Activated CD4-positive, alpha-beta T cell treated with anti-CD3 and anti-CD28 coated beads for 36 hours (primary cell): ENCODE measurements at places on chromosomes 5 and 9. TPM values are rescaled to one million over a fixed set of nuclear protein-coding genes. Genes with fewer than 3 reads are reported as not detected.

ADRA1B gene
- total RNA-seq = not detected

CCDC180 gene
- total RNA-seq = 1.3 TPM

ENHO gene
- total RNA-seq = not detected

FST gene
- 0.54 TPM for total RNA-seq

PCDHGA12 gene
- total RNA-seq = 0.09 TPM

EMB gene
- 53.0 TPM for total RNA-seq

PCDHGA4 gene
- total RNA-seq = 0.11 TPM

NEURL1B gene
- total RNA-seq = 0.19 TPM

GRCh38 chr9:136694163-136694871, 7.1 kb upstream of the AGPAT2 start:
- H3K27me3 ChIP-seq = peaks cover 9% of the 10 kb centered on the region
- no peaks in the 10 kb centered on the region for H3K4me1 ChIP-seq
- H3K27ac ChIP-seq = no peak overlapping the region

DNA sequence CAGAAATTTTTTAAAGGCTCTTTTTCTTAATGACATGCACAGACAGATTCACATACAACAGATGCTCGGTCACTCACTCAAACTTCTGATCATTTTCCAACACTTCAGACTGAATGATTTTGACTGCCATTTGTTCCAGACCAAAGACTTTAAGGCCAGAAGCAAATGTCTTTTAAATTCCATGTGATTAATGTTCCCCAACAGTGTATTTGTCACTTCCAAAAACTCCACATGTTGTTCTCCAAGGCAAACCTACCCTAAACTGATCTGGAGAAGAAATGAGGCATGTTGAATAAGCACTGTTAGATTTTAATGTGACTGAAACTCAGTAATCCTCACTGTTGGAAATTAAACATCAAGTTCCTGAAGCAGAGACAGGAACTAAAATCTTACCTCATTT, 366.7 kb downstream of the GABRG2 start:
- H3K36me3 ChIP-seq = no peaks in the 10 kb centered on the region
- no peaks in the 10 kb centered on the region for H3K27me3 ChIP-seq

- H3K36me3 ChIP-seq = no peaks in the 10 kb centered on the region
- no peak for DNase-seq
- H3K4me1 ChIP-seq = peaks cover 9% of the 10 kb centered on the region
- H3K4me3 ChIP-seq = no peak overlapping the region
- H3K27me3 ChIP-seq = peaks cover 41% of the 10 kb centered on the region
- H3K27ac ChIP-seq = no peak overlapping the region
These were observed 4.1 kb downstream of the SLC1A1 start for GRCh38 chr9:4494332-4494731.

- peaks cover 19% of the 10 kb centered on the region for H3K27me3 ChIP-seq
- no peak overlapping the region for H3K27ac ChIP-seq
- H3K36me3 ChIP-seq = no peaks in the 10 kb centered on the region
- no peak for DNase-seq
- H3K4me3 ChIP-seq = no peak overlapping the region
- H3K4me1 ChIP-seq = no peaks in the 10 kb centered on the region
These were observed 149.2 kb upstream of the NFIL3 start for GRCh38 chr9:91572811-91573210.

DNA sequence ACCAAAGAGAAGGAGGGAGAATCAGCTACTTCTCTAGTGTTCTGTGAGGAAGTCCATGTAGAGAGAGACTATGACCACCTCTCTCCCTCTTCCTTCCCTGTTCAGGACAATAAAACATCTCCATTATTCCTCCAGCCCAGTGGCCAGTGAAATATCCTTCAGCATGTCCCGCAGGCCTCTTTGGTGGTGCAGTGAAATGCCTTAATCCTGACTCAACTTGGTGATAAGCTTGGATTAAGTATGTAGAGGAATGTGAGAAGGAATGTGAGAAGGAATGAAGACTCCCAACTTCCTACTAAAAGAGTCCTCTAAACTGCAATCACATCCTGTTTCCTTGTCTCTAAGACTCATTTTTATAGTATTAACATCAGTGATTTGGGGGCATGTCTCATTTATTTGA, 167.3 kb downstream of the TRPM3 start:
- no peaks in the 10 kb centered on the region for H3K4me1 ChIP-seq
- H3K4me3 ChIP-seq = no peak overlapping the region
- H3K27me3 ChIP-seq = peaks cover 2% of the 10 kb centered on the region
- no peaks in the 10 kb centered on the region for H3K36me3 ChIP-seq
- H3K27ac ChIP-seq = no peak overlapping the region
- no peak for DNase-seq

DNA sequence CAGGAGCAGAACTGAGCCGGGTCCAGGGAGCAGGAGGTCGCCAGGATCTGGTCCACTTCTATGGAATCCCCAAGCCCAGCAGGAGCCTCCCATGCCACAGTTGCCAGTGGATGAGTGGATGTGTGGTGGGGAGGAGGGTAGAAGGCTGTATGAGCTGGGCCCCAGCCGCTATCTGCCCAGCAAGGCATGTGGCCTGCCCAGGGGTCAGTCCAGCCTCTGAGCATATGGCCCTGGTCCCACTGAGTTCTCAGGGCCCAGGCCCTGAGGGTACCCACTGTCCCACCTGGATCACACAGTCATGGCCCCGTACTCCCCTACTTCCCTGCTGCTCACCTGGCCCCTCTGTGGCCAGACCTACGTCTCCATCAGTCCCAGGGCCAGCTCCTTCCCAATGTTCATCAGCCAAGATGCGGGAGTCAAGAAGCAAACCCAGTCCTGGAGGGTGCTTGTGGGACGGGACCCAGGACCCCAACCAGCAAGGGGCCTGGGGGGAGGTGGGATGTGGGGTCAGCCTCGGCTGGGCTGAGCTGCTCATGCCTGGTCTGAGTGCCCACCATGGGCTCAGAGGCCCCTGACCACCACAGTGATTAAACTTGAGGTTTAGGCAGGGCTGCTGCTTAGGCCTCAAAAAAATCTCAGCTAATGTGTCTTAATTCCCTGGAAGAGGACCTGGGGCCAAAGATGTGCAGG, 152.7 kb downstream of the COL23A1 start:
- H3K36me3 ChIP-seq = no peaks in the 10 kb centered on the region
- H3K4me3 ChIP-seq = no peak overlapping the region
- no peaks in the 10 kb centered on the region for H3K4me1 ChIP-seq
- no peak overlapping the region for H3K27ac ChIP-seq
- DNase-seq = no peak

- no peaks in the 10 kb centered on the region for H3K36me3 ChIP-seq
- H3K27ac ChIP-seq = no peak overlapping the region
- no peak for DNase-seq
- H3K27me3 ChIP-seq = peaks cover 10% of the 10 kb centered on the region
These were observed 221.8 kb upstream of the TUT7 start for GRCh38 chr9:86575825-86576525.

GRCh38 chr5:1917830-1918487, 35.2 kb upstream of the IRX4 start:
- peaks cover 7% of the 10 kb centered on the region for H3K27me3 ChIP-seq
- DNase-seq = no peak
- no peak overlapping the region for H3K4me3 ChIP-seq
- no peaks in the 10 kb centered on the region for H3K4me1 ChIP-seq
- no peaks in the 10 kb centered on the region for H3K36me3 ChIP-seq
- H3K27ac ChIP-seq = no peak overlapping the region

- no peak for DNase-seq
- peaks cover 2% of the 10 kb centered on the region for H3K27me3 ChIP-seq
- H3K27ac ChIP-seq = no peak overlapping the region
- no peaks in the 10 kb centered on the region for H3K36me3 ChIP-seq
- no peaks in the 10 kb centered on the region for H3K4me1 ChIP-seq
These were observed 57.2 kb upstream of the GHR start for GRCh38 chr5:42366051-42366450.

DNA sequence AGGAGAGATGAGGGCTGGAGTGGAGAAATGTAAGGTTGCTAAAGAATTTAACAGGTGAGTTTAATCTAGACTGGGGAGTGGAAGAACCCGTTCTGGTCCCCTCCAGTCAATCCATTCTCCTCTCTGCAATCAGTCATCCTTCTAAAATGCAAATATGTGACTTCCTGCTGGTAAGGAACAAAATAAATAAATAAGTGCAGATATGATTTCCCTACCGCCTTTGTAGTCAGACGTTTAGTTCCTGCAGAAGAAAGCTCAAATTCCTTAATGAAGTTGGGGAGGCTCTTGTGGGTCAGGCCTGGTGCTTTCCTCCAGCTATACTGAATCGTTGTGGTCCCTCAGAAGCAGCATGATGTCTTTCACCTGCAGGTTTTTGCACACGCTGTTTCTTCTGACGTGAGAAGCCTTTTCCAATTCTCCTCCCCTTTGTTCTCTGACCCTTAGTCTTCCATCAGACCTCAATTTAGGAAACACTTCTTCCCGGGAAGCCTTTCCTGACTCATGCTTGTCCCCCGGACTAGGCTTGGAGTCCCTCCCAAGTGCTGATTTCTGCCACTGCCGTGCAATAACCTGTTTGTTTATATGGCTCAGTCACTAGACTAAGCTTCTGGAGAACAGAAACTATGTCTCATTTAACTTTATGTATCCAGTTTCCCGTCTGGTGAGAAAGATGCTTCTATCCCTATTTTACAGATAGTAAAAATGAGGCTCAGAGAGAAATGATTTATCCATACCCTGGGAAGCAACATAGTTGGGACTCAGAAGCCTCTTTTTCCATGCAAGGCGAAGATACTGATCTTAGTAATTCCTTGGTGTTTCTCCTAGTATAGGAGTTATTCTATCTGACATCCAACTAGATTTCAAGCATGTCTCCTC, 1.3 kb downstream of the ATP6V1G1 start:
- peak overlapping the region; percentile 100 for H3K27ac ChIP-seq
- H3K36me3 ChIP-seq = peaks cover 48% of the 10 kb centered on the region
- H3K4me3 ChIP-seq = peak overlapping the region; percentile 99
- H3K4me1 ChIP-seq = peaks cover 55% of the 10 kb centered on the region
- H3K27me3 ChIP-seq = no peaks in the 10 kb centered on the region

GRCh38 chr5:169583101-169583423, 511 bp upstream of the SPDL1 start:
- H3K4me1 ChIP-seq = peaks cover 38% of the 10 kb centered on the region
- no peaks in the 10 kb centered on the region for H3K27me3 ChIP-seq
- H3K36me3 ChIP-seq = peaks cover 2% of the 10 kb centered on the region
- H3K4me3 ChIP-seq = peak overlapping the region; percentile 93
- no peak for DNase-seq
- peak overlapping the region; percentile 87 for H3K27ac ChIP-seq

- H3K36me3 ChIP-seq = no peaks in the 10 kb centered on the region
- no peak overlapping the region for H3K4me3 ChIP-seq
- DNase-seq = no peak
- H3K27ac ChIP-seq = no peak overlapping the region
- H3K27me3 ChIP-seq = no peaks in the 10 kb centered on the region
These were observed 51.7 kb downstream of the SHB start for GRCh38 chr9:38017149-38017884.

GRCh38 chr5:175894793-175895192, 23.4 kb downstream of the CPLX2 start:
- peaks cover 20% of the 10 kb centered on the region for H3K4me1 ChIP-seq
- H3K4me3 ChIP-seq = no peak overlapping the region
- H3K27ac ChIP-seq = no peak overlapping the region
- no peaks in the 10 kb centered on the region for H3K36me3 ChIP-seq

DNA sequence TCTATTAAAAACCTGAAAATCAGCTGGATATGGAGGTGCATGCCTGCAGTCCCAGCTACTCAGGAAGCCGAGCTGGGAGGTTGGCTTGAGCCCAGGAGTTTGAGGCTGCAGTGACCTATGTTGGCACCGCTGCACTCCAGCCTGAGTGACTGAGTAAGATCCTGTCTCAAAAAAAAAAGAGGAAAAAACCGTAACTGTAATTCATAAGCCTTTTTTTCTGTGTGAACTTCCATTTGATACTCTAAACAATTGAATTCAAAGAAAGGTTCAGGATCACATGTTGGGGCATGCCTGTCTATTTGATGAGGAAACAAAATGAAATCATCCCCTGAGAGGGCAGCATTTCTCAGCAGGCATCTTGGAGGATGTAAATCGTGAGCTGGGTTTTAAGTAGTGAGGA, 38.8 kb downstream of the ITGA2 start:
- H3K27me3 ChIP-seq = peaks cover 2% of the 10 kb centered on the region
- no peak overlapping the region for H3K4me3 ChIP-seq
- no peak overlapping the region for H3K27ac ChIP-seq
- peaks cover 35% of the 10 kb centered on the region for H3K4me1 ChIP-seq
- no peaks in the 10 kb centered on the region for H3K36me3 ChIP-seq

DNA sequence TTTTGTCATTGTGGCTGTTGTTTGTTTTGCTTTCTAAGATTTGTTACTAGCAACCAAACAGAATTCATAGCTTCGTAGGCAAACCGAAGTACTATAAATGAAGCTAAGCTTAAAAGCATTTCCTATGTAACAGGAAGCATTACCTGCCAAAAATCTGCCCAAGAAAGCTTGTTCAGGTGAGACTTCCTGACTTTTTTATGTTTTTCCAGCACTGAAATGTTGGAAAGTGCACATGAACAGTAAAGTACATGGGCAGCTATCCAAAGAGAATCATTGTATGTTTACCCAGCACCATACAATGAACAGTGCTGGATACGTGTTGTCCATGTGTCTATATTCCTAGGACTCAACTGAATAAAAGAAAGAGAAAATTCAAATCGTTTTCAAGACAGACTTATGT, 247.1 kb downstream of the NFIB start:
- no peaks in the 10 kb centered on the region for H3K27me3 ChIP-seq
- no peak overlapping the region for H3K27ac ChIP-seq
- DNase-seq = no peak
- H3K4me1 ChIP-seq = no peaks in the 10 kb centered on the region
- no peak overlapping the region for H3K4me3 ChIP-seq

- H3K27ac ChIP-seq = no peak overlapping the region
- H3K4me3 ChIP-seq = no peak overlapping the region
- peaks cover 7% of the 10 kb centered on the region for H3K4me1 ChIP-seq
- H3K27me3 ChIP-seq = no peaks in the 10 kb centered on the region
These were observed 21.8 kb downstream of the DAPK1 start for GRCh38 chr9:87519461-87519860.

DNA sequence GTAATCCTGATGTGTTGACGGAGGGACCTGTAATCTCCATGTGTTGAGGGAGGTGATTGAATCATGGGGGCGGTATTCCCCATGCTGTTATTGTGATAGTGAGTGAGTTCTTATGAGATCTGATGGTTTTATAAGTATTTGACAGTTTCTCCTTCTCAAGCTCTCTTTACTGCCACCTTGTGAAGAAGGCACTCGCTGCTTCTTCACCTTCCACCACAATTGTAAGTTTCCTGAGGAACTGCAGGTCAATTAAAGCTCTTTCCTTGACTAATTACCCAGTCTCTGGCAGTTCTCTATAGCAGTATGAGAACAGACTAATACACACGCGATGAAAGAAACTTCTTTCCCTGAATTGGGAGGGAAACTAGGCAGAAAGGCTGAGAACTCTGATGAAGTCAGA, 141.1 kb upstream of the RAD23B start:
- H3K27ac ChIP-seq = no peak overlapping the region
- H3K27me3 ChIP-seq = peaks cover 18% of the 10 kb centered on the region

DNA sequence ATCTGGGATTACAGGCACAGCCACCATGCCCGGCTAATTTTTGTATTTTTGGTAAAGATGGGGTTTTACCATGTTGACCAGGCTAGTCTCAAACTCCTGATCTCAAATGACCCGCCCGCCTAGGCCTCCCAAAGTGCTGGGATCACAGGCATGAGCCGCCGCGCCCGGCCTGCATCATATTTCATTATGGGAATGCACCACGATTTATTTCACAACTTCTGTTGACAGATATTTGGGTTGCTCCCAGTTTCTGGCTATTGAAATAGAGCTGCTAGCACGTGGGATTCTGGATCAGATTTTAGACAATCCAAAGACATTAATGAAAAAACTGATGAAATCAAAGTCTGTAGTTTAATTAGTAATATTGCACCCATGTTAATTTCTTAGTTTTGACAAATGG, 48.4 kb upstream of the FUBP3 start:
- no peak overlapping the region for H3K27ac ChIP-seq
- peaks cover 12% of the 10 kb centered on the region for H3K27me3 ChIP-seq
- peaks cover 5% of the 10 kb centered on the region for H3K4me1 ChIP-seq
- no peaks in the 10 kb centered on the region for H3K36me3 ChIP-seq
- no peak overlapping the region for H3K4me3 ChIP-seq
- no peak for DNase-seq
